Activated CD4-positive, alpha-beta memory T cell treated with anti-CD3 and anti-CD28 coated beads for 36 hours (primary cell): ENCODE measurements at places on chromosomes 16 and 17. TPM values are rescaled to one million over a fixed set of nuclear protein-coding genes. Genes with fewer than 3 reads are reported as not detected.

TMEM11 gene
- total RNA-seq: 27.2 TPM

PPY gene
- total RNA-seq: not detected

DNA sequence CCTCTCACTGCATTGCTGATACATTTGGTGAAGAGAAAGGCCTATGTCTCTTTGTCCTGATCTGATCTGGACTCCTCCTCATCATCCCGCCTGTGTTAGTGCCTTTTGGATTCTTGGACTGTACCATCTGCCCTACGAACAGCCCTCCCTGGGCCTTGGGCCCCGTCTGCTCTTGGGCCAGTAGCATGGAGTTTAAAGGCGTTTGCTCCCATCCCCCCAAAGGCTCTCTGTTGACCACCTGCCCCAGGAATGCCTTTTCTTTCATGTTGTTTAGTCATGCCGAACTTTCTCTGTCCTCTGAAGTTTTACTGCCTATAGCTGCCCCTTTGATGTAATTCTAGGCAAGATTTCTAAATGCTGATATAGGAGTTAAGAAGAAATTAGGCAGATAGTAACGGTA lies 30.9 kb upstream of the MEAK7 start:
- no peak for DNase-seq

DNA sequence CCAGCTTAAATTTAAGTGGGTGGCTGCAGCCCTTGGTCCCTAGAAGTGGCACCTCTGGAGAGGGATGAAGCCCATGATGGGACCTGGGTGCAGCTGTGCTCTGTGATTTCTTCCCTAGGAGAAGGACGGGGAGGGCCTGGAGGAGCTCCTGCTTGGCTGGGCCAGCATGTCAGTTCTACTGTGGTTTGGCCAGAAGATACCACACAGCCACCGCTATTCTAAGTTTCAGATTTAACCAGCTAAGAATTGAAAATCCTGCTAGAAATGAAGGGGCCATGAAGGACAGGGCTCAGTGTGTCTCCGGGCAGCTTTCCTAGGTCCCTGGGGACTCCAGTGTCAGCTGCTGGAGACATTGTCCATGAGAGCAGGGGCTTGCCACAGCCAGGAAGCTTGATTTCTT lies 9.7 kb downstream of the RAP1GAP2 start:
- DNase-seq: no peak

DNA sequence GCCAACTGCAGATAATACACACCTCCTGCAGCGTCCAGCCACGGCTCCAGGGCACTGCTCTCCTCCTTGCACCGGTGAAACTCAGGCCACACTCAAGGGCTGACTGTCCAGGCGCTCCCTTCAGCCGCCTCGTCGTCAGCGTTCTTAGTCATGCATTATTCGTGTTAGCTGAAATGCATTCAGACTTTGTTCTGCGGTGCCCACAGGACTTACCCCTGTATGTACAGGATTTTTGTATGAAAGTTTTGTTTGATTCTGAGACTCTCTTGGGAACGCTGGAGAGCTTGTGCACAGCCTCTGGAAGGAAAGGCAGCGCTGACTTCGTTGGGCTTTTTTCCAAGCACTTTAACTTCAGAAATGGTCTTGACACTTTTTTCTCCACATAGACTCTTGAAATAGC lies 22.1 kb downstream of the CIBAR2 start:
- no peak for DNase-seq

DNA sequence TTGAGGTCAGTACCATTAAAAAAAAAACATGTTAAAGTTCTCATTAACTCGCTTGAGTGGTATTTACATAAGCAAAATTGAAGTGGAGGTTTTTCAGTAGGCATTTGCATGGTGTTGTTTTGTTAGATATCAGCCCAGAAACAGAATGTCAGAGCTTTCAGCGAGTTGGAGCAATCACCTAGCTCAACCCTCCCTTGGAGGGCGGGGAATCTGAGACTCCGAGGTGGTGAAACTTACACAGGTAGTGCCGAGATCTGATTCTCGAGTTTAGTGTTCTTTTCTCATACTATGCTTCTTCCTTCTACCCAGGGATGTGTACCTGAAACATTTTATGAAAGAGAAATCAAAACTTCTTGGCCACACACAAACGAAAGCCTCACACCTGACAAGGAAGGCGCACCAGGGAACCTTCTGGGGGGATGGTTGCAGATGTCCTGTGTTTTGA lies 6.6 kb downstream of the SEC14L1 start:
- DNase-seq: peak; percentile 30

DNA sequence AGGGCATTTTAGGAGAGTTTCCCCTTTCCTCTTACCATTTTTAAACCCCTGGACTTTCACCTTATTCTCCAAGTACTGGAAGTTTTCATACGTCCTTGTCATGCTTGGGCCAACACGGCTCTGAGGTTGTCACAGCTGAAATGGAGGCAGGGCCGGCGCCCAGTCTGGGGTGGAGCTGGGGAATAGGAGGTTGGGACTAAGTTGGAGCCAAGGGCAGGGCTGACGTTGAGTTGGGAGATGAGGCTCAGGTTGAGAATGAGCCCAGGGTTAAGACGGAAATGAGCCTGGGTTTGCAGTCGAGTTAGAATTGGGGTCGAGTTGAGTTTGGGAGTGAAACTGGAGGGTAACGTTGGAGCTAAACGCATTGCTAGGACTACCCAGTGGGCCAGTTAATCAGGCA lies 1.3 kb downstream of the CLEC10A start:
- no peak for DNase-seq

DNA sequence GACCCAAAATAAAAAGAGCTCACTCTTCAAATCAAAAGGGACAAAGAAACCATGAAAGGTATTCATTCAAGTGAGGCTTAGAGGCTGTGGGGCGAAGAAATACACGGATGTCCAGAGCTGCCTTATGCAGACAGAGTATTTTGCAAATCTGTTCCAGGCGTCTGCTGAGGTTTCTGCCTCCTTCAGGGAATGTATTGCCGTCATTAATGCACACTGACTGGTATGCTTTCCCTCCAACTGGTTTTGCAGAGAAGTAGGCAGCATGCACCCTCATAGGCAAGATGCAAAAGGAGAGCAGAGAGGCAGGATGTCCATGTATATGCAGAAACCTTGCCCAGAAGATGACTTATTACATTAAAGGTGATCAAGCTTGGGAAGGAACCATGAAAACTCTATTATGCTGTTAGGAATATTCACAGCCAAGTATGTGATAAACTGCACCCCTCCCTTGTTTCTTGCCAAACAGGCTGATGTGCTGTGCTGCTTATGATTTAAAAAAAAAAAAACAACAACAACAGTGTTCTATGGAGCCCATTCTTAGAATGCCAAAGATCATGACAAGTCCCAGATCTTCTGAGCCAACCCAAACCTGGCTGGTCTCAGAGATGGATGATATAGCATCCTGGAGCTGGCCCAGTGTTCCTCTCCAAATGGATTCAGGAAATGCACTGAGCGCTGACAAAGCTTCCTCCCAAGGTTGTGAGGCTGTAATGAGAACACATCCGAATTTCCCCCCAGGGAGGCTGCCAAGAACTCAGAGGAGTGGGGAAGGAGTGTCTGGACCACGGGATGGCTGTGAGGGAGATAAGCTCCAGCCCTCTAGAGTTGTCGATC lies 77.6 kb upstream of the HLF start:
- no peak for DNase-seq

DNA sequence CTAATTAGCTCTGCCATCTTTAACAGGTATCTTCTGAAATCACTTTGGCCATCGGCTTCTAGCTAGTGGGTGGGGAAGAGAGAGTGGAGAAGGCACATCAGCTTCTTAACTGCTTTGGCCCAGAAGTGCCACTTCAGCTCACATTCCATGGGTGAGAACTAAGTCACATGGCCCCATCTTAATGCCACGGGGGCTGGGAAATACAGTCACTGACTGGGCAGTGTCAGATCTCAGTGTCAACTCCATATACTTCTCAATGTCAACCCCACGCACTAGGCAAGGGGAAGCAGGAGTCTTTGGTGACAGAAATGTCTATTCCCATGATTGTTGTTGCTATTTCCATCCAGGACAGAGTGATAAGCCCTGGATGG lies 29.4 kb downstream of the CCR7 start:
- no peak for DNase-seq

GRCh38 chr16:75957870-75958269 lies 231.6 kb upstream of the CPHXL start:
- DNase-seq: no peak

DNA sequence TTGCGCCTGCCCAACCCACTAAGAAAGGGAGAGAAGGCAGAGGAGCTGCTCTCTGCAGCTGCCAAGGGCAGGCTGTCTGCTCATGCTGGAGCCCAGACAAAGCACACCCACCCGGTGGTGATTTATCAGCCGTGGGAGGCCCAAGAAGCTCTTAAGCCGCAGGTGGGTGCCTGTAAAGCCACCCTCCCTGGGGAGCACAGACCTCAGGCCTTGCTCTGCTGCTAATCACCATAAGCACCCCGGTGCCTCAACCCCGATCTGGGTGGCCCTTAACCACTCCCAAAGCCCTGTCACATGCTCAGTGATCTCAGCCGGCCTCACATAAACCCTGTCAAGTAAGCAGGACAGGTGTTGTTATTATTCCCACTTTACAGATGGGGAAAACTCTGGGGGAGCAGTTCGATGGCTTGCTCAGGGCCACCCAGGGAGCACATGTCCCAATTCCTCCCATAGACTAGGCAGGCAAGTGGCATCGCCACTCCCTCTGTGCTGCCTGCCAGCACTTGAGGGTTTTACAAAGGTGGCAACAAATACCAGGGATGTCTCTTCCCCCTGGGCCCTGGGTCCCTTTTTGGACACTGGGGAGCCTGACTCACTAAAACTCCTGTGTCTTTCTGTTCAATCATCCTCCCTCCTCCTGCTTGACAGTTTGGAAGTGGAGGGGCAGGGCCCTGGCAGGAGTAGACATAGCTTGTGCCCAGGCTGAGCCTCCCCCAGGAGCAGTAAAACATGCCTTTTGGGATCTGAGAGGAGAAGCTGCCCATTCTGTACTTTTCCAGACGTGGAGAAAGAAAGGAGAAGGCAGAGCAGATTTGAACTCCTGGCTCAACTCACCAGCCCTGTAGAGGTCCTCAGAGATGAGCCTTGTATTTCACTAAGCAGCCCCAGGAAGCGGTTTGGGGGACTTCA lies 299.3 kb downstream of the SOX9 start:
- DNase-seq: no peak

- no peak for DNase-seq
Observed at GRCh38 chr16:709566-710499, 4.2 kb upstream of the FBXL16 start.

DNA sequence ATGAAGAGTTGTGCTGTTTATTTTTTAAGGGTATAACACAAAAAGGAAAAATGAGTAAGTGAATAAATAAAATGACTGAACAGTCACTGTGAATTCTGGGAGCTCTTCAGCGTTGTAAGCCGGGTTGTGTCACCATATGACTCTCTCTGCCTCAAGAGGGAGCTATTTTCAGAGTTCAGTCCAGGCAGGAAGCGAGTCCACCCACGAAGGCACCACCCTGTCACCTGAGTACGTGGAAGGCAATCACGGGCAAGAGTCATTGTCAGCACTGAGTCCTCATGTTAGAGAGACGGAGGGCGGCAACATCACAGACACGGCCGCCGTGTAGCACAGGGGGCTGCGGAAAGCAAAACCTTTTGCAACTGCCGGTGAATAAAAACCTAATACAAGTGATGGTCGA lies 227.6 kb downstream of the UTP18 start:
- DNase-seq: peak; percentile 45
